ENCODE measurements at places on chromosomes 3 and 15.

DNA sequence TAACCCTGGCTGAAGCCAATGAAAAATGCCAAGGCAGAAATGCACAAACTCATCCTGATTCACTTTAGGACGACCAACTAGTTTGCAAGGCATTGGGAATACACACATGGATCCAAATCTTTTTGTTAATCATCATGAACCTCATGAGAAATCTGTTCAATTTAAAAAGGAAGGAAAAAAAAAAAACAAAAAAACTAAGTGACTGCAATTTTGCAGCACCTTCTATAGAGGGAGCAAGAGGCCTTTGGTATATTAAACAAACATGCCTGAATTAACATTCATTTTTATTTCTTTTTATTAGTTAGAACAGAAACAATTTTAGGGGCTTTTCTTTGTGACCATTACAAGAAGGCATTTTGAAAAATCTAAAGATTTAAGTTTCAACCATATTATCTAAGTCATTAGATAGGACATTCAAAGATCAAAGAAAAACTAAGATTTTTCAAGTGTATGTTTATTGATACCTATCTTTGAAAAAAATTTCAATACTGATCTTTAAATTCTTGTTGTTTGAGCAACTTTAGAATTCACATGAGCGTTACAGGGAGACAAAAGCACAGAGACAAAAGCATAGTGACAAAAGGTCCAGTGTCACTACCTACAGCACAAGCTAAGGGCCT, 182.4 kb downstream of the CBLB start:
- DNase-seq, result no peak

DNA sequence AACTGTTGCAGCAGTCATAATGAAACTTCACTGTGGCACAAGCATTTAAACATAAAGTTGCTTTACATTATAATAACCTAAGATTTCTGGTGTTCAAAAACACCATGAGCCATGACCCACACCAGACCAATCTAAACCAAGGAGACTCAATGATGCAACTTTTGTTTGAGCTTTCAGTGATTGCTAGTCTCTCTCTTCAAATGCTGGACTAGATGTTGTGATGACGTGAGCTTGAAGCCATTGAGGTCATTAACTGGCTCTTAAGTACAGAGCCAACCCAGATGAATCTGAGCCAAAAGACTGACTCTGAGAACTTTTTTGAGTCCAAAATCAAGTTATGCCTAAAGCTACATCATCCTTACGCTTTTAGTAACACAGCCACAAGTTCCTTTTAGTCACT, 36.5 kb downstream of the ATR start:
- DNase-seq, result no peak

DNA sequence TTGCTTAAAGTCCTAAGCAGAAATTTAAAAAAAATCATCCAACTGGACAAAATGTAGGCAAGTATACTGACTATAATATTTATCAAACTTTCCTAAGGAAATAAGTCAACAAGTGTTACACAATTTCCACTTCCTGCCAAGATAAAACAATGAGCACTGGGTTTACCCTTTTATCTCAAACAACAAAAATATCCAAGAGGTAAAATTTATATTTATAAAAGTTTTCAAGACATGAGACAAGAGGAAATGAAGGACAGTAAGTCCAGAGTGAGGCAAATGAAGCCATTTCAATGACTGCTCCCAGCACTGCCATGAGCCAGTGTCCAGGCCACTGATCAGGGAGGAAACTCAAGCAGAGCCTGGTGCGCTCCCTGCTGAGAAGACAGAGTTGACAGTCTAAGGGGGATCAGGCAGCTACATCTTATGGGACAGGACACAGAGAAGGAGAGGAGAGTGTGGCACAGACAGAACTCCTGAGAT, 439.4 kb downstream of the RAP2B start:
- no peak for DNase-seq

GRCh38 chr3:127374086-127375010, 86.5 kb upstream of the PRR20G start:
- no peak for DNase-seq

DNA sequence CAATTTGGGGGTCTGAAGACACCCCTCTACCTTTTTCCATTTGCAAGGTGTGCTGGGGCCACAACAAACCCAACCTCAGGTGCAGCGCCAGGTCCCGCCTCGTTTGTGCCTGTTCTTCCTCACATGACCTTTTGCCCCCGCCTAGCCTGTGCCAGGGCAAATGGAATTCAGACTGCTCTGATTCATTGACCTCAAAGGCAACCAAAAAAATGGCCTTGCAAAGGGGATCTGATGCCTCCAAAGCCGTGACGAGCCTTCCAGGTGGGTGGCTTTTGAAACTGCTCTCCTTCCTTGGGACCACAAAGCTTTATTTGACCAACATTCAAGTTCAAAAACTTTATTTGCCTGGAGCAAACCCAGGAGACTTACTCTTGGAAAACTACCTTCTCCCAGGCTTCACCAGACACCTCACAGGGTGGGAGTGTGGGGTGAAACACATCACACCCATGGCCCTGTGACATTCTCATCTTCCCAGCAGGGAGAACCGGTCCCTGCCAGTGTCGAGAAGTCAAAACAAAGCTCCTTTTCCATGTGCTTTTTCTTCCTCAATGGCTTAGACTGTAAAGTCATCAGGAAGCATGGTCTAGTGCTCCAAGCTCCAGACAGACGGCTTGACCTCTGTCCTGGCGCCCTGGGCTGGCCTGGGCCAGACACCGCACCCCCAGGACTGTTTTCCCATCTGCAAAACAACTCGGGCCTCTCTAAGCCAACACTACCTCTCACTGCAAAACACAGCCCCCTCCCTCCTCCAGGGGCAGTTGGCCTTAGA, 103.9 kb upstream of the HES1 start:
- no peak for DNase-seq

DNA sequence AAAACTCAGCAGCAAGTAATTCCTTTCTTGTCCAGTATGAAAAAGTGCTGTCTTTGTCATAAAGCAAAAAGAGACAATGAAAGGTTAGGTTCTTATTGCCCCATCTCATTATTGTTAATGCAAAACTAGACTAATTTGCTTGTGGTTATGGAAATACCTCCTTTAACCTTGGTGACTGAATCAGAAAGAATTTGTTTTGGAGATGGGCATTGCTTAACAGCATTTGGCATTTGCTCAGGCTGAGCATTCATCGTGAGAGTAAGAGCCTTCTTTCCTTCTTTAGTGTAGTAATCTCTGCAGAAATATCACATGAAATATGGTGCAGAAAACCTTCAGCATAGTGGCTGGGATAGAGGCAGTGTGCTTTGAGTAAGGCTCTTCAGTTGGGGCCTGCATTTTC, 103.1 kb downstream of the CNTN6 start:
- no peak for DNase-seq

- no peak for DNase-seq
These were observed 1.8 kb downstream of the CX3CR1 start for GRCh38 chr3:39277893-39278615.

DNA sequence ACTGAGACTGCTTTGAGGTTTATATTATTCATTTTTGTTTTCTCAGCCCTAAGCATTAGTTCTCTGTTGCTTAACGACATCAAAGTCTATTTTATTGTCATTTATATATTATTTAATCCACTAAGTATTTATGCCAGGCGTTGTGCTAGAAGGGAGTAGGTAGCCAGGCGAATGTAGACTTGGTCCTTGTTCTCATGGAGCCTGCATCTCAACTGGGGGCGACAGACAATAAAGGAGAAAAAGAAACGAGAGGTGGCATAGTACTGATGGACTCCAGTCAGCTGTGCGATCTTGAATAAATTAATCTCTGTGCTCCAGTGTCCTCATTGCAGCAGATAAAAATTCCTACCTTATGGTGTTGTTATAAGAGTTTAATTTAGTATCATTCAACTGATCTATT, 49.7 kb downstream of the ETV5 start:
- DNase-seq, result no peak

DNA sequence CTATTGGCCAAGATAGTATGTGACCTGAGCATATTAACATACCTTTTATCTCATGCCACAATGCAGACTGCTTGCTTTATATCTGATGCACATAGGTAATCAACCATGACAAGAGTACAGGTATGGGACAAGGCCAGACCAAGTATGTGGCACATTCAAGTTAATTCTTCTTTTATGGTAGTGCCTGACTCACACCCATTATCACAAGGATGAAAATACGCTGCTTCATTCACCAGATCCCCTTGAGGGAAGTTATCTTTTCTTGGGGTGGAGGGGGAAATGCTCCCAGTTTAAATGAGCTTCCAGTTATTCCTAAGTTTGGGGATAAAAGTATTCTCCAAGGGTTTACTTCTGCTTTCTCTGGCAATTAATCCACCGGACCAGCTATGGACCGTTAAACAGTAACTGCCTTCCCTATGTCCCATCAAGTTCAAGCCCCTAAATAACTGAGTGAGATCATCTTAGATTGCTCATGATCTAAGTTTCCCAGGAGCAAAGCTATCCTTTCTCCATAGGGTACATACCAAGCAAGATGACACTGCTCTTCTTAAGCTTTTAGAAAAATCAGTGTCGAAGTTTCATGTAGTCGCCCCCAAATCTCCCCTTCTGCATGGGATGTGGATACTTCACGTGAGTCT, 1.9 kb downstream of the COL8A1 start:
- no peak for DNase-seq

DNA sequence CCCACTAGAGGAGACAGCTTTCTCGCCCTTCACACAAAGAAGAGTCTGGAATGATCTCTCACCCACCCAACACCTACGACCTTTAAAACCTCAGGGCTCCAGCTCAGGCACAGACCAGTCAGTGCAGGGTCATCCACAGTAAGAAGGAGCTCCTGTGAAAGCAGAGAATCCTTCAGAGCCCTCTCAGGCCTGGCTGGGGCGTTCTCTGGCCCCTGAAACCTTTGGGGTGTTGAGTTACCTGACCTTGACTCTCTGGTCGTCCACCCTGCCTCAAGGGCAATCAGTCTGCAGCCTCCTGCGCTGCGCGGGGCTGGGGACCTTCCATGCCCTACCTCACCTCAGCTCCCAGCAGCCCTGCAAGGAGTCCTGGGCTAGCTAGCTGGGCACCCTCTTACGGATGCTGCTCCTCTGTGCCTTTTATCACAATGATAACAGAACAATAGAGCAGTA, 106.2 kb downstream of the ADCY5 start:
- DNase-seq, result no peak

- DNase-seq, result no peak
These were observed 10.0 kb upstream of the MBNL1 start for GRCh38 chr3:152258448-152259393.

DNA sequence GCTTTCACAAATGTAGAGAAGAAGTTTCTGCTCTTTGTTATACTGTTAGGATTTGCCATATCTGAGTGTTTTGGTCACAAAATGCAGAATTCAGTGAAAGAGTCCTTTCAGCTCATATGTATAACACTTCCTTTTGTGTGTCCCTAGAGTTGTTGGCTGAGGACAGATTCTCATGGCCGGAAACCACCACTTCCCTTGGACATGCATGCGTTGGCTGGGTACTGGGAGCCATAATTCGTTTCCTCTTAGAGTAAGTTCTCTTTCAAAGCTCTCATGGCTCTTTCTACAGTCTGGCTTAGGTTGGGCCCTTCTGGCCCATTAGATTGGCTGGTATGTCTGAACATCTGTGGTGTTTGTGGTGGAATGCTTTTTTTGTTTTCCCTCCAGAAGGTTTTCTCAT, 298.5 kb downstream of the DIPK2A start:
- no peak for DNase-seq

DNA sequence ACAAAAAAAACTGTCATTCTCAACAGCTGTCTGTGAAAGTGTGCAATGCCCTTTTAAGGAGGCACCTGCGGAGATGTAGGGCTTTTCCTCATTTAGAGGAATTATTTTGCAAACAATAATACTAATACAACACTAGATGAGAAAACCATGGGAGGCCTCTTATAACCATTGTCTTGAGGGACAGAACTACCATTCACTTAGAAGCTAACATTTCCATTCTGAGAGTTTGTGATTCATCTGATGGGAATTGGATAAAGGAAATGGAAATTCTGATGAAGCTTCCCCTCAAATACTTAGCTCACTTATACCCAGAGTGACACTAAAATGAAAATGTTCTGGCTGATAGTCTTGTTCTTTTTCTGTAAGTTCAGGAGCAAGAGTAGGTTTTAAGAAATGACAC, 147.7 kb downstream of the CADPS start:
- no peak for DNase-seq

DNA sequence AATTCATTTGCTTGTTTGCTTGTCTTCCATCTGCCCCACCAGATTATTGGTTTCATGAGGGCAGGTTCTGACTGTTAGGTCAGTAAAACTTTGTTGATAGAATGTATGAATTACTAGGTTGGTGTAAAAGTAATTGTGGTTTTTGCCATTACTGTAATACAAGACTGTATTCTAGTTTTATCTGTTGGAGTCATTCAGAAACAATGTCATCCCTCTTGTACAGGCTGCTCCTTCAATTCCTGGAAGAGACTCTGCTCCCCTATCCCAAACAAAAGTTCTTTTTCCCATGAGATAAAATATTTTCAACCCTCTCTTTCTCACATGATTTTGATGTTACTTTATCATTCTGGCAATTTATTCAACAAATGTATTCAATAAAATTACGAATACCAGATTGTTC, 115.0 kb downstream of the CHST2 start:
- DNase-seq, result no peak

GRCh38 chr15:65620833-65621232, 905 bp upstream of the SLC24A1 start:
- no peak for DNase-seq

DNA sequence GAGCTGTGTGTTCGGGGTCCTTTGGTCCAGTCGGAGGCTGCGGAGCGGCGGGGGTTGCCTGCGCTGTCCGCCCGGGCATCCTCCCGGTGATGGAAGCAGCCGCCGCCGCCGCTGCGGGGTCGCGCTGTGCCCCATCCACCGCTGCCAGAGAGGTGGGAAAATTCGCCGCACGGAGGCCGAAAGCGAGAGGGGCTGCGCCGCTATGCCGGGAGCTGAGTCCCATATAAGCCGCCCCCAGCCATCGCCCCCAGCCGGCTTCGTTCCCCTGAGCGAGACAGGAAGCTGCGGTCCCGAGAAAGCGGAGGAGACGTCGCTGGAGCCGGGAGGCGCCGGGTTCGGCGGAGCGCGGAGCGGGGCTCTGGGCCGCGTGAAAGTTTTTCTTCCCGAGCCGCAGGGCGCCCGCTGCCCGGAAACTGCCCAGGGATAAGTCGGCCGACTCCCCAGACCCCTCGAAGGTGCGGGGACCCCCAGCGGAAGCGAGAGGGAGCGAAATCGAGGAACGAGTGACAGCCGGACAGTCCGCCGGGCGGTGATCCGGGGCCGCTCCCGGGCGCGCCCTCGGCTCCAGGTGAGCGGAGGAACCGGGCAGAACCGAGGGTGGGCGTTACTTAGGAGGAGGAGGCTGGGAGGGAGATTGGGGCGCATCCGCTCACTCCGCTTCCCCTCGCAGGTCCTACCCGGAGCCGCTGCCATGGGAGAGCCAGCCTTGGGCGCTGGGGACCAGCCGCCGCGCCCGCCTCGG, 574 bp downstream of the CHST2 start:
- DNase-seq, result peak; percentile 15

GRCh38 chr3:72446218-72447058, 401.8 kb downstream of the SHQ1 start:
- DNase-seq, result no peak
